ENCODE measurements at places on chromosomes 6 and 20. TPM values are rescaled to one million over a fixed set of nuclear protein-coding genes. Genes with fewer than 3 reads are reported as not detected.

The FAM83C gene
- total RNA-seq, result not detected

The ARMC2 gene
- total RNA-seq, result 3.9 TPM

The BTN3A1 gene
- 37.6 TPM for total RNA-seq

The MYB gene
- total RNA-seq, result 15.9 TPM

GRCh38 chr6:43942616-43943015 is 172.6 kb downstream of the VEGFA start:
- no peak overlapping the region for H3K27ac ChIP-seq
- no peaks in the 10 kb centered on the region for H3K36me3 ChIP-seq
- H3K4me1 ChIP-seq, result no peaks in the 10 kb centered on the region
- no peak overlapping the region for H3K4me3 ChIP-seq

DNA sequence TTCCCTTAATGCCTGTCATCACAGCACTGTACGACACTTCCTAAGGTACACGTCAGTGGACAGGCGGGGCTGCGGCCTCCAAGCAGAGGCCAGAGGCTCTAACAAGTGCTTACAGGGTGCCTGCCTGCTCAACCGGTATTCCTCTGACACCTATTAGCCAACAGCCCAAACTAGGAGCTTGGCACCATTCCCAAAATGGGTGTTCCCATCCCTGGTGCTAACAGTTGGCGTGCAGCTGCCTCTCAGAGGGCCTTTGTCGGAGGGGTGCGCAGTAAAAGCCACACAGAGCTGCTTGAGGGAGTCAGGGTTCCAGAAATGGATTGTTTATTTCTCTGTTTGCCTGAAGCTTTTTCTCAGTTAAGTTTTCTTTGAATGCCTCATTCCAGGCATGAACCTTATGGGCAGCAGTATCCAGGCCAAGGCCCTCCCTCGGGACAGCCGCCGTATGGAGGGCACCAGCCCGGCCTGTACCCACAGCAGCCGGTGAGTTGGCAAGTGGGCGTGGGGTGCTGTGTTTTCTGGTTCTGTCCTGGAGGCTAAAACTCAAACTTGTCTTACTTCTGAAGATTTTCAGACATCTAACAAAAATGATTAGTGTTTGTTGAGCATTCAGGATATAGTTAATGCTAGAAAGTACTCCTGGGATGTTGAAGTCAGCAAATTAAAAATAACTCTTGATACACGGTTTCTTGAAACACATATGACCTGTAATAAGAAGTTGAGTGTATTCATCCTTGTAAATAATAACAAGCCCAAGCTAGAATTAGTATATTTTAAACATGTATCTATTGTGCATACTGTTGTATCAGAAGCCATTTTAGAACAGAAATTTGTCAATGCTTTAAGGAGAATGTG is 124.7 kb downstream of the TMEM242 start:
- no peak overlapping the region for H3K27ac ChIP-seq
- no peak for DNase-seq
- H3K4me1 ChIP-seq, result peaks cover 13% of the 10 kb centered on the region

DNA sequence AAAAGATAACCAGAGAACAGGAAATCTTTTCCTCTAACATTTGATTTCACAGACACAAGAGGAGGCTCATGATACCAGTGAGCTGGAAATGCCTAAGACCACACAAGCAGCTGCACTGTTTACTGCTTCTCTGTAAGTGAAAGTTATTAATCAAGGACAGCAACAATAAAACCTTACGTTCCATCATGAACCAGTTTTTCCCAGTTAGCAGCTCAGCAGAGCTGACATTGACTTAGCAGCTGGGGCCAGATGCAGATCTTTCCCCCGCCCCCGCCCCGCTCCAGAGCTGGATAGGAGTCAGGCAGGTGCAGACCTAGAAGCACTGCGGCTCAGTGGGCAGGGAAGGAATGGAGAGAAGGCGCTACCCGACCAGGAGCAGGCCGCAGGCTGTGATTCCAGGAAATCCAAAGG is 275.2 kb downstream of the GMDS start:
- H3K27ac ChIP-seq, result no peak overlapping the region
- no peaks in the 10 kb centered on the region for H3K27me3 ChIP-seq
- peaks cover 5% of the 10 kb centered on the region for H3K4me1 ChIP-seq
- no peak for DNase-seq

- no peak overlapping the region for H3K27ac ChIP-seq
- H3K36me3 ChIP-seq, result peaks cover 39% of the 10 kb centered on the region
- no peaks in the 10 kb centered on the region for H3K4me1 ChIP-seq
- H3K27me3 ChIP-seq, result no peaks in the 10 kb centered on the region
- no peak for DNase-seq
Observed at GRCh38 chr6:21214738-21215448, 378.7 kb upstream of the SOX4 start.

- no peak overlapping the region for H3K27ac ChIP-seq
- peaks cover 11% of the 10 kb centered on the region for H3K4me1 ChIP-seq
- peaks cover 2% of the 10 kb centered on the region for H3K36me3 ChIP-seq
- no peak overlapping the region for H3K4me3 ChIP-seq
Observed at GRCh38 chr20:35151736-35152135, 4.6 kb upstream of the EDEM2 start.

GRCh38 chr20:21323640-21324039 is 20.5 kb downstream of the XRN2 start:
- H3K27me3 ChIP-seq, result no peaks in the 10 kb centered on the region
- no peak overlapping the region for H3K4me3 ChIP-seq
- peaks cover 63% of the 10 kb centered on the region for H3K4me1 ChIP-seq
- DNase-seq, result no peak
- H3K36me3 ChIP-seq, result peaks cover 31% of the 10 kb centered on the region

Data from activated naive CD4-positive, alpha-beta T cell treated with anti-CD3 and anti-CD28 coated beads for 36 hours (primary cell).